NCI-H187 treated with DMSO at 0.1 percent for 48 hours (cell line): ENCODE measurements at places on chromosomes 5 and 9.

DNA sequence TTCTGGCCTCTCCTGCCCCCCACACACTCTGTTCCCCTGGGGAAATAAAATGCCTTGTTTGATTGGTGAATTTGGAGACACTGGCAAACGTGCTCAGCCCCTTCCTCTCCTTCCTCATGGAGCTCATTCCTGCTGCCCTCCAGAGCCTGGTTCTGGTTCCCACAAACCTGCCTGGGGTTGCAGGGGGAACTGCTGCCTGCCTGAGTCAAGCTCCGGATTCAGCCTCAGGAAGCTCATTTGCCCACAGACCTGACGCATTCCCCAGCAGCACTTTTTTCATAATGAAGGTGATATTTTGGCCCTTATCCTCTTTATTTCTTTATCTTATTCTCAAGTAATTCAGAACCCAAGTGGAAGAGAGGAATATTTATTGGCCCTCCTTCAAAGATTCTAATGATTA lies 140.5 kb downstream of the TTLL11 start:
- no peak for DNase-seq

GRCh38 chr9:27504259-27504658 lies 19.8 kb upstream of the IFNK start:
- DNase-seq = no peak

DNA sequence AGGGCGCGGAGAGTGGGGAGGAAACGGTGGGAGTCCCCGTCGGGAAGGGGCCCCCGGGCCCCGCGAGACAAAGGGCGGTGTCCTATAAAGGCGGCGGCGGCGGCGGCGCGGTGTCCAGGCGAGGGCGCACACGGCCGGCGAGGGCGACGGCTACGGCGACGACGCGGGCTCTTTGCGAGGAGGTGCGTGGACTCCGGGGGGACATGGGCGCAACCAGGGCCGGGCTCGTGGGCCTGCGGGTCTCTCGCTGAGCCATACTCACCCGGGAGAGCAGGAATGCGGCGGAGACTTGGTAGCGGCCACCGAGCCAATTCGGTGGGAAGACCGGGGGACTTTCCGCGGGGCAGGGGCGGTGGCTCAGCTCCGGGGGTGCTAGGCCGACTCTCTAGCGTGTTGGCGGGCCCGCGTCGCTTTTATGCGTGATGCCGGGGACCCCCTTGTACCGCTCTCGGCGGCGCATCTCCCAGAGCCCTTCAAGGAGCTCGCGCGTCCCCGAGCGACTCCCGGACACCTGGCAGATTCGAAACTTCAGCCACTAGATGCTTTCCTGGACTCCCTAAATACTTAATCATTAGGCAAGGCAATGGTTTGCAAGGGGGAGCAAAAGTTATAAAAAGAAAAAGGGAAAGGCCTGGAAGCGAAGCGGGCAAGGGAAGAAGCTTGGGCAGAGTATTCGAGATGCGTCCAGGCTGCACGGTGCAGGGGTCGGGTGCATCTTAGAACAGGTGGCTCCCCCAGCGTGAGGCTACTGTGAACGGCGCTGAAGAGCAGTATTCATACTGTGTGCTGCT lies 5.9 kb upstream of the TAL2 start:
- DNase-seq = no peak

- no peak for DNase-seq
Measured at GRCh38 chr9:121782514-121783110, 131.2 kb downstream of the DAB2IP start.

DNA sequence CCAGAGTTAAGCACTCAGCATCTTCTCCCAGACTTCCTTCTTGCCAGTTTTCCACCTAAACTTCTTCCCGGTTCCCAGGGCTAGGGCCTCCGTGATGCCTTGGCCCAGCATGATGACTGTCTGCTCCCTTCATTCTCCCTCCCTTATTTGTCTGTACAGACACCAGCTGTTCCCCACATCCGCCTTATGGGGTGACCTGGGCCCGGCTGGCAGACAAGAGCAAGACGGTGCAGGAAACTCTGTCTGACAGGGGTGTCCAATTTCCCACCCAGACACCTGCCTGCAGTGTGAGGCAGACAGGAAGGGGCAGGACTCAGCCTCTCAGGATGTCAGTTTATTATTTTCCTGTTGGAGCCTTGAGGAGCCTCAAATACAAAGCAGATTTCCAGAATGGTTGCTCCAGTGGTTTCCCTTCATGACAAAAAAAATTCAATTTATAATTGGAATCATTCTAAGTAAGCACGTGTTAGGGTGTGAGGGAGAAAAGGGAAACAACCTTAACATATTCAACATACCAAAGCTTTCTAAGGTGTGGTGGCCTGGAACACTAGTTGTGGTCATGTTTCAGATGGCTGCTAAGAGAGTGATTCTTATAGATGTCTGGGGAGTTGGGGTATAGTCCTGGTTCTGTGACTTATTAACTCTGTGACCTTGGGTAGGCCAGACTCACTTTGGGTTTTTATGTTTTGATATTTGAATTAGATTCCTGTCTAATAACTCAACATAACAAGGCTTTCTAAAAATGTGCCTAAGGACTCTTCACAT lies 234.5 kb downstream of the PAPPA start:
- no peak for DNase-seq

DNA sequence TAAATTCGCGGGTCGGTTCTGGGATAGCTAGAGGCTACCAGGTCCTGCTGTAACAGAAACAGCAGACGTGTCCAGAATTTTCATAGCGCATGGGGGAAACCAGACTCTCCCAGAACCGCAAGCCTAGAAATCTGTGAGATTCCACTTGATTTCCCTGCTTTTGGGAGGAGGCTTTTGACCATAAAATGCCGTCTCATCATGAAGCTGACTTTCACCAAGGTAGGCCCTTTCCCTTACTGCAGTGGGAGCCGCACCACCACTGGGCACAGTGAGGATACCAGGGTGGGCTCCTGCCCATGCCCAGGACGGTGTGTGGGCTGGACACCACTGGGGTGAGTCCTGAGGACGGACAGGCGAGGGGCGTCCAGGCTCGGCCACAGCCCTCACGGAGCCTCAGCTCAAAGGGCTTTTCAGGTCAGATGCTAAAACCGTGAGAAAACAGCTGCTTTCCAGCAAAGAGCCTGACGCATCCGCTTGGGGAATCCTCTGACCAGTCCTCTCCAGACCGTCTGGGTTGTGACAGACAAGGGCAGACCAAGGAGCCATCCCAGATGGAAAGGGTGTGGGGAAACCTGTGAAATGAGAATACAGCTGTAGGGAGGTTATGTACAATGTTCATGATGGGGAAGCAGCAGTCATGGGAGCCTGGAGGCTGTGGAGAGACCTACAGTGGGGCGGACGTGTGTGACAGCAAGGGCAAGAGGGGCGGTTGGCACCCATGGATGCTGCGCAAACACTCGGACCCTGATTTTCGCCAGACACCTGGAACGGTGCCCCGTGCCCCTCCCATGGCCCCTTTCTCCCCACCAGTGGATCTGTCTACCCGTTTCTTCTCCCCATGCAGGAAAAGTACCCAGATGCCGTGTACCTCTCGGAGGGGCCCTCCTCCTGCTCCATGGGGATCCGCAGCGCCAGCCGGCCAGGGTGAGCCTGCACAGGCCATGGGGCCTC lies 59.2 kb downstream of the IPPK start:
- DNase-seq = no peak

DNA sequence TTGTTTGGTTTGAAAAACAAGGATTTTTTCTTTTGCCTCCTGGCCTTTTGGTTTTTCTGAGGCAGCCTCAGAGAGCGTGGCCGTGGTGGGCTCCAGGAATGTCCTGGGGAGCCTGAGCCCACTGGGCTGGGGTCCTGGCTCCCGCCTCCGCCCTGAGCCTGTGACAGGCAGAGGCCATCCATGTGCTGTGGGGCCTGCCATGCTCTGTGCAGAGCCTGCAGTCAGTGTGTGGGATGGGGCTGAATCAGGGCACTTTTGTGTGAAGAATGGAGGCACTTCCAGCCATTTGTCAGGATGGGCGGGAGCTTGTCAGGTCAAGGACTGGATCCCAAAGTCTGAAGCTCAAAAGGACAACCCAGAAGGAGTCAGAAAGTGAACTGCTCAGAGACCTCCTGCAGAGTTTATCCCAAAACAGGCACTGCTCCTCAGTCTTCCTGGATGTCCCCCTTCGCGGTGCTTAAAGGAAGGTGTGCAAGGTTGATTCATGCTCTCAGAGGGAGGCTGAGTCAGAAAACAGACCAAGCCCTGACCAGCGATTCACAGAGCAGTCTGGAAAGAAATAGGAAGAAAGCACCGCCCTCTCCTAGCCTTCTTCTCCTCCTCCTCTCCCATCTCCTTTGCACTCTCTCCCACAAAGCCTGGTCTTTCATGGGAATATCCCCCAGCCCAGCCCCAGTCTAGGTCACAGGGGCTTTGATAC lies 53.2 kb downstream of the MVB12B start:
- DNase-seq = no peak

- DNase-seq = no peak
Measured at GRCh38 chr9:14348373-14349145, 34.6 kb upstream of the NFIB start.

DNA sequence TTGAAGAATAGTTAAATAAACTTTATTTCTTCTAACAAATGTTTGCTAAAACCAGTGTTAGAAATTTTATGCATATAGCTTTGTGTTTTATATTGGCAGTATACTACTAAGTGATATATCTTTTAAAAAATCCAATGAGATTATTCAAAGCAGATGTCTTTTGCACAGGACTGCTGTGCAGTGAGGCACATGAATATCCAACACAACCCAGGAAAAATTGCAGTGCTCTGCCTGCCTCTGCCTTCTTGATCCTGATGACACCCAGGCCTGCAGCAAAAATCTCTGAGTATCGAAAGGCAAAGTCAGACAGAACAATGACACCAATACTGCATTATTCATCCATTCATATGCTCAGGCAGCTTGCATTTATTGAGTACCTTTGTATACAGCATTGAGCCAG lies 1076.5 kb upstream of the ARRDC3 start:
- DNase-seq = no peak

DNA sequence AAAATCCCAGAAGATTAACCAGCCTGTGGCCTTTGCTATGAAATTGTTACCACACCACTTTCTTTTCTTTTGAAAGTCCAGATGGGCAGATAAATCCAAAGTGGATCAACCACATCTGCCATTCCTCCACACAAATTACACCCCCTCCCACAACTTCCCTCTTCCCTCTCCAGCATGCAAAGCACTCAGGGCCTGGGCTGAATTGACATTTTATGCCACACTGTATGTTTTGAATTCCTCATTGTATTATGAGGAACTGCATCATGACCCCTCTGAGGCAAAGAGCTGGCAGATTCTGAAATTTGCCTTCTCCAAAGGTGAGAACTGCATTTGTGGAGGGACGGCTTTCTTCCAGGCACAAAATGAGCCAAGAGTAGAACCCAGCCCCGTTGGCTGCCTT lies 589.2 kb upstream of the KLF4 start:
- no peak for DNase-seq

- no peak for DNase-seq
Measured at GRCh38 chr9:6658628-6659353, 13.3 kb upstream of the GLDC start.

DNA sequence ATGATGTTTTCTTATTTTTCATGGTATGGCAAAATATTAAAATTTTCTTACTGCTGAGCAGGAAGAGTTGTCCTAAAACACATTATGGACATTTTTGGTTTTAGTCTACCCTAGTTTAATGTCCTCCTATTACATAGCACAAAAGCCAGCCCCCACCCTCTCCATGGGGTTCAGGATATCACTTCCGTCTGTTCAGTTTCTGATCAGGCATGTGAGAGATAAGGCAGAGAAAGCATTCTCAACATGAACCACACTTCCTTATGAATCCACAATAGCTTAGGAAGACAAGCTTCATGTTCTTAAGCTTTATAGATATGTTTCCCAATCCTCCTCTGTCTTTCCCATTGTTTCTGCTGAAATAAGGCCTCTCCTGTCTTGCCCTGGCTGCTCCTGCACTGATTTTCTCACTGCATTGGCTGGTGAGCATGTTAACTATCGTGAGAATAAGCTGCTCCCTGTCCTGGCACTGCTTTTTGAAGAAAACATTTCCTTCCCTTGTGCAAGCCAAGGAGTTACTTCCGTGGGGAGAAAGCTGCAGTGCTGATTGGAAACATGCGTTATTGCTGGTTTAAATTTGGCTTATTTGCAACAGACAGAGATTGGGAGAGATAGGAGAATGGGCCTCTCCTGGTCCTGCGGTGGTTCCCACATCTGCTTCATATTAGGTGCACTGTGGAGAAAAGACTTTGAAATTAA lies 260.3 kb upstream of the RPS23 start:
- DNase-seq = no peak
